ENCODE measurements at places on chromosomes 6 and 20. TPM values are rescaled to one million over a fixed set of nuclear protein-coding genes. Genes with fewer than 3 reads are reported as not detected.

Gene RHAG
- total RNA-seq = not detected

Gene SNX3
- total RNA-seq = 112 TPM

Gene KHDC1
- 1.9 TPM for total RNA-seq

Gene PHF20
- total RNA-seq = 109 TPM

Gene TUBB1
- total RNA-seq = not detected

Gene HDGFL1
- total RNA-seq = not detected

Gene SUMO4
- not detected for total RNA-seq

Gene F13A1
- total RNA-seq = 91.9 TPM

Gene TBX18
- 81.0 TPM for total RNA-seq

Gene TMEM151B
- not detected for total RNA-seq

Gene MAFB
- 84.6 TPM for total RNA-seq

Gene RIPPLY2
- not detected for total RNA-seq

Gene GSTA3
- total RNA-seq = not detected

Gene SPDEF
- total RNA-seq = not detected

Gene GLP1R
- total RNA-seq = not detected

Data from ascending aorta (tissue), 2 donors.